Upper lobe of right lung (tissue), 1 donor: ENCODE measurements at places on chromosomes 1 and 21. TPM values are rescaled to one million over a fixed set of nuclear protein-coding genes. Genes with fewer than 3 reads are reported as not detected.

GRCh38 chr1:57089855-57090254 lies 124.0 kb upstream of the C8B start:
- no peaks in the 10 kb centered on the region for H3K36me3 ChIP-seq
- no peak overlapping the region for H3K27ac ChIP-seq
- H3K4me1 ChIP-seq: no peaks in the 10 kb centered on the region
- H3K4me3 ChIP-seq: no peak overlapping the region
- no peak for DNase-seq
- no peaks in the 10 kb centered on the region for H3K27me3 ChIP-seq

GRCh38 chr21:39012326-39013230 lies 170.7 kb downstream of the PSMG1 start:
- no peak for DNase-seq
- H3K36me3 ChIP-seq: no peaks in the 10 kb centered on the region
- H3K27me3 ChIP-seq: no peaks in the 10 kb centered on the region
- H3K27ac ChIP-seq: no peak overlapping the region

DNA sequence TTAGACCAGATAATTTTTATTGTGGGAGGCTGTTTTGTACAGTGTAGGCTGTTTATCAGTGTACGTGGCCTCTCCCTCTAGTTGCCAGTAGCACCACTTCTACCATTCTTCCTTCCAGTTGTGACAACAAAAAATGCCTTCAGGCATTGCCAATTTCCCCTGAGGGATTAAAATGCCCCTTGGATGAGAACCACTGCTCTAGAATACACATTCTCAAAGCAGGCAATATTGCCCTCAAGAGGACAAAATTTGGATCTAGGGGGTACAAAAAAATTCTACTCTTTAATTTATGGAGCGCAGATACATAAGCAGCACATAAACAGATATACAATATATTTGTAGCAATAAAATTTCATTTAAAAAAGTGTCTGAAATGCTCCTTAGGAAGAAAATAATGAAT lies 674.6 kb downstream of the PTPRC start:
- H3K4me3 ChIP-seq: no peak overlapping the region
- H3K4me1 ChIP-seq: no peaks in the 10 kb centered on the region
- no peaks in the 10 kb centered on the region for H3K27me3 ChIP-seq
- no peak for DNase-seq

DNA sequence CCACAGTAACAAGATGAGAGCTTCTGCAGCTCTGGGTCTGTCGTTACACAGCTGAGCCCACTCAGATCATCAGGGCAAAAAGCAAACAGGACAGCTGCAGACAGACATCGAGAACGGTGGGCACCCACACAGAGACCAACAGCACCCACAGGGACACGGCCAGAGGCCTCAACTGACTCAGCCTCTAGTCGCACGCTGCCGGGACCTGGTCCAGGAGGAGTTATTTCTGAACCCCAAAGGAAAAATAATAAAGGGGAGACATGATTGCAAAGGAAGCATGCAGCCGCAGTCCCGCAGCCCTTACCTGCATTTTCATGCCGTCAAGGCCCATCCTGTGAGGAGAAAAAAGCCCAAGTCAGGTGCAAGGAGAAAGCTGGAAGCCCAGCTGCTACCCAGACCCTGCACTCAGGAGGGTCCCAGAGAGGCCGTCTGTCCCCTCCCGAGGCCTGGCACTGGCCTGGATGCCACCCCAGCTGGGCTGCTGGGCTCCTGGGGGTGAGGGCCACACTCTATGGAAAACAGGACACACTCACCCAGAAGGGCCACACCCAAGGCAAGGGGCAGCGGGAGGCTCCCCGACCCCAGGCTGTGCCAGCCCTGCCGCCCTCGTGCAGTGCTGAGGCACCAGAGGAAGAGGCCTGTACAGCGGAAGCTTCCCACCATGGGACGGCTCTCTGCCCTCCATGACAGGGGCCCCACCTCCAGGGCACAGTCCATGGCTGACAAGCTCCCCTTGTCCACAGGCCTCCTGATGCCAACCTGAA lies 15.7 kb downstream of the LSS start:
- H3K4me3 ChIP-seq: no peak overlapping the region
- DNase-seq: peak; percentile 50
- no peak overlapping the region for H3K27ac ChIP-seq

GRCh38 chr1:47482786-47483185 lies 44.9 kb downstream of the FOXD2 start:
- no peaks in the 10 kb centered on the region for H3K27me3 ChIP-seq
- DNase-seq: no peak

DNA sequence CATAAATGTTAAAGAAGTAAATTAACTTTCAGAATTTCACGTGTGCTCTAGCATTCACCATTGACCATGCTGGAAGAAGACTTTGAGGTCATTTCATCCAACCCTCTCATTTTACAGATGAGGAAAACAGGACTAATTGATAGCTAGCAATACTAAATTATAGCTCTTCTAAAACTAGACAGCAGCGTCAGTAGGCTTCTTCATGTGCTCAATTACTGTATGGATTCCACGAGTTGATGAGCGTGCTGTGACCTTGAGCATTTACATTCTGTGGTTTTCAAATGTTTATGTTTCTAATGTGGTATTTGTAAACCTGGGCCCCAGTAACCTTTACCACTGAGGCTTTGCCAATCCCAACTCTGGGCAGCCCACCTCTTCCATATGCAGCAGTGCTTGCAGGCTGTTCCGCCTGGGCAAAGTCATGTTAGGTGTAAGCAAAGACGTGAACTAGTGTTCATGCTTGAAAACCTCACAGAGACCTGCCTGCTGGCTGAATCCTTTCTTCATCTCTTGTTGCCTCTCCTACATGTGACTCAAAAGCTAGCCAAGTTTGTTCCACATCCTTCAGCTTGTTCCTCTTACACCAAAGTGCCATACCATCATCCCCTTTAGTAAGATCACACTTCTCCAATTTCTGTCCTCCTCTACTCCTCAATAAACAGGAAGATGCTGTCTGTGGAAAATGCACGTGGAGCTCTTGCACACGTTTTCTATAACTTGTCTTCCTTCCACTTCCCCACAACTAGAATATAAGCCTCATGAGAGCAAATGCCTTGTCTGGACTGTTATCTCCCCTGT lies 17.2 kb downstream of the KCNJ15 start:
- no peak overlapping the region for H3K4me3 ChIP-seq

GRCh38 chr1:118124064-118124463 lies 61.0 kb downstream of the SPAG17 start:
- DNase-seq: no peak
- H3K27me3 ChIP-seq: no peaks in the 10 kb centered on the region
- no peak overlapping the region for H3K27ac ChIP-seq
- no peak overlapping the region for H3K4me3 ChIP-seq

DNA sequence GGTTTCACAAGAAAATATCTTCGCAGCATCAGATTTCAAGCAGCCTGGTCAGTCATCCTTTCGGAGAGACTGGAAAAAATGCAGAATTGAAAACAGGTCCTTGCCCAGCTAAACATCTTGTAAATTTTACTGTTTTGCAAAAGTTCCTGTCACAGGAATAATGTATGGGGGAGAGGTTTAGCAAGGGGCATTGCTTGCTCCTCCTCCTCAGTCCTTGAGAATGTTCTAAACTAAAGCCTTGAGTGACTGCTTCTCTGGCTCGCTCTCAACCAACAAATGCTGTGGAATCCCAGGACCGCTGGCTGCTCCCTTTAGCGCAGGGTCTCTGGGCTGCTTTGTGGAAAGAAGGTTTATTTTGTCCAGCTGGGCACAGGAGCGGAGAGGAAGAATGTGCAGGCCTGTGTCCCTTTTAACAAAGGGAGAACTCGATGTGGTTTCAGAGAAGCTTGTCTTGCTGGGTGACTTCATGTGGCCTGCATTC lies 33.6 kb upstream of the FHAD1 start:
- H3K4me3 ChIP-seq: no peak overlapping the region
- peaks cover 41% of the 10 kb centered on the region for H3K4me1 ChIP-seq
- H3K27ac ChIP-seq: peak overlapping the region; percentile 17
- no peaks in the 10 kb centered on the region for H3K27me3 ChIP-seq

GRCh38 chr1:8423692-8424538 lies 106.0 kb downstream of the SLC45A1 start:
- peaks cover 14% of the 10 kb centered on the region for H3K36me3 ChIP-seq
- H3K27me3 ChIP-seq: no peaks in the 10 kb centered on the region
- peaks cover 67% of the 10 kb centered on the region for H3K4me1 ChIP-seq
- peak overlapping the region; percentile 74 for H3K4me3 ChIP-seq

DNA sequence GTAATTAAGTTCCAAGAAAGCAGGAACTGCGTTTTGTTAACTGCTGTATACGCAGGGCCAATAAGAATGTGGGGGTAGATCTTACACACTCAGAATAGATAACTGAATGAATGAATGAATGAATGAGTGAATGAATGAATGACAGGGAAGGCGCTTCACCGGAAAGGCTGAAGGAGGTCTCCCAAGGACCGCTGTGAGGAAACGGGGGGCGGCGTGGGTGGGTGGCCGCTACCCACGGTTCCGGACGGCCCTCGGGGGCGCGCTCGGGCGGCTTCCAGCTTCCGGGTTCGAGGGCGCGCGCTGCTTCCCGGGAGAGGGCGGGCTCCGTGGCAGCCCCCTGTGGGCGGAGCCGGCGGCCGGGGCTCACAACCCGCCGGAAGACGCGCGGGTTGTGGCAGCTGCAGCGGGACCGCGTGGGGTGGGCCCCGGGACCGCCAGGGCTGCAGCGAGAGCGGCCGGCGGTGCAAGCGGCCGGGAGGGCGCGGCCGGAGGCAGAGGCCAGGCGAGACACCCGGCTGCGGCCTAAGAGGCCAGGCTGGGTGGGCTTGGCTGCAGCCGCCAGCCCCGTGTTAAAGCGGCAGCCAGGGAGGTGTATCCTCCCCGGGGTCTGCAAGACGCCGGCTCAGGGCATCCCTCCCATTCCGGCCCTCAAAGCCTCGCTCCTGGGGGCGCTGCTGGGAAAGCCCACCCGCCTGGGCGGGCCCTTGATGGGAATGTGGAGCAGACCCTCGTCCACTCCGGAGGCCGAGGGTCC lies at the start of gene ZFP69:
Gene ZFP69 (plus strand): TSS at position 367 of the 754 bp plus-strand sequence. CDS start 2,072 bp downstream, outside the sequence.
- H3K27me3 ChIP-seq: no peaks in the 10 kb centered on the region
- no peaks in the 10 kb centered on the region for H3K36me3 ChIP-seq
- H3K27ac ChIP-seq: peak within 1 kb of the TSS; percentile 56
- peak within 1 kb of the TSS; percentile 91 for H3K4me3 ChIP-seq
- H3K4me1 ChIP-seq: peaks cover 8% of the 10 kb centered on the region

GRCh38 chr21:45472445-45473365 lies 67.7 kb downstream of the COL18A1 start:
- H3K27ac ChIP-seq: peak overlapping the region; percentile 77
- no peak for DNase-seq
- H3K4me1 ChIP-seq: peaks cover 24% of the 10 kb centered on the region
- H3K36me3 ChIP-seq: peaks cover 4% of the 10 kb centered on the region
- H3K27me3 ChIP-seq: no peaks in the 10 kb centered on the region

- no peaks in the 10 kb centered on the region for H3K36me3 ChIP-seq
- no peaks in the 10 kb centered on the region for H3K27me3 ChIP-seq
- peaks cover 8% of the 10 kb centered on the region for H3K4me1 ChIP-seq
- no peak overlapping the region for H3K27ac ChIP-seq
These were observed 516.7 kb downstream of the PLPP3 start for GRCh38 chr1:56062625-56063024.

- DNase-seq: no peak
- no peaks in the 10 kb centered on the region for H3K4me1 ChIP-seq
- H3K27ac ChIP-seq: no peak overlapping the region
- no peak overlapping the region for H3K4me3 ChIP-seq
- no peaks in the 10 kb centered on the region for H3K27me3 ChIP-seq
- H3K36me3 ChIP-seq: no peaks in the 10 kb centered on the region
These were observed 72.2 kb downstream of the NME7 start for GRCh38 chr1:169295425-169295824.

DNA sequence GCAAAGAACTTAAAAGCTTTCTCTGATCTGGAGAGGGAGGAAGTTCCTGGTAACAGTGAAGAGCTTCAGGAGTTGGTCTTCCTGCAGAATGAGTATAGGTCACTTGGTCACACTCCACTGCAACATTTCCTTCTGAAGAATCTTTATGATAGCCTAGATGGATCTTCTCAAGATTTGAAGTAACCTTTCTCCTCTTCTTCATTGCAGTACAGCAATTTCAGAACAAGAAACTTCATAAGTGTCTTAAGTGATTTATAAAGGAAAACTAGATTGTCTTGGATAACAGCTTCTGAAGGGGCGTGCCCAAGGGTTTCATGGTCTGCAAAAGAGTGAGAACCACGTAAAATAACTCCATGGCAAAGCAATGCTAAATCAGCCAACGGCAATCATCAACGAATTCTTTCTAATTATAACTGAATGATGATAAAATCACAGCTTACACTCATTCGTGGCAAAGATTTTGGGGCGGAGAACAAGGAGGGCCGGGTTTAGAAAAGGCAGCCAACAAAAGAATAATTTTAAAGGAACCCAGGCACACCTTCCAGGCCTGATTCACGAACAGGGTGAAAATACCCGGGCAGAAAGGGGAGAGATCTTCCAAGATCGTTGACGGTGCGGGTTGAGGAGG lies 53.9 kb upstream of the ASPM start:
- peak overlapping the region; percentile 88 for H3K4me3 ChIP-seq
- H3K27me3 ChIP-seq: no peaks in the 10 kb centered on the region
- DNase-seq: no peak
- peaks cover 36% of the 10 kb centered on the region for H3K4me1 ChIP-seq
- H3K36me3 ChIP-seq: no peaks in the 10 kb centered on the region

DNA sequence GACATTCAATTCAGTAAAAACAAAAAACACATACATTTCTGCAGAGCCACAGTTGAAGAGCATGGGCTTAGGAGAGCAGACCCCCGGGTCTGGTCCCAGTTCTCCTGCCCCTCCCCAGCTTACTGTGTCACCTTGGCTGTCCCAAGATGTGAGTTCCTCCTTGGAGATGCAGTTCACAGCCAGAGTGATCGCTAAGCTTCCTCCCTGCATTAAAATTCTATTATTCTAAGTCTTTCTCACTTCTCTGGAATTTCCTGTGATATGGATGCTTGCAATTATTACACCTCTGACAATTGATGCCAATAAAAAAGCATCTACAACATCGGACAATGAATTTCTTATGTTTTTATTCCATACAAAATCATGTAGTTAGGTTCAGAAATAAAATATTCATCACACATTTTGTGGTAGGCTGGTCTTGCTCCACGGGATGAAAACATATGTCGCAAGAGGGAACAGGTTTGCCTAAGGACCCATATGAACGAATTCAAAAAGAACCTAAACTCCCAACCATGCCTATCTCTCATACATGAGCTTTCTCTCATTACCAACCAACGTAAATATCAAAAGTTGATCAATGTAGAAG lies 328.5 kb upstream of the RUNX1 start:
- no peaks in the 10 kb centered on the region for H3K27me3 ChIP-seq
- no peak overlapping the region for H3K27ac ChIP-seq
- H3K36me3 ChIP-seq: no peaks in the 10 kb centered on the region
- DNase-seq: no peak
- H3K4me1 ChIP-seq: no peaks in the 10 kb centered on the region
- H3K4me3 ChIP-seq: no peak overlapping the region

- no peak overlapping the region for H3K27ac ChIP-seq
- no peaks in the 10 kb centered on the region for H3K36me3 ChIP-seq
- H3K27me3 ChIP-seq: no peaks in the 10 kb centered on the region
These were observed 342.5 kb downstream of the DISC1 start for GRCh38 chr1:231969076-231969475.

KIAA1614 gene
- 5.5 TPM for total RNA-seq

RUNX1 gene
- total RNA-seq: 86.9 TPM

C1orf74 gene
- 0.96 TPM for total RNA-seq

SUMO3 gene
- total RNA-seq: 85.0 TPM

OLIG2 gene
- not detected for total RNA-seq

TMEM82 gene
- total RNA-seq: not detected

LAMC2 gene
- total RNA-seq: 42.2 TPM

FNDC5 gene
- 1.5 TPM for total RNA-seq
